ENCODE measurements at places on chromosomes 11 and 22.

- DNase-seq: peak; percentile 67
These were observed 21.7 kb downstream of the RASSF10 start for GRCh38 chr11:13030857-13031256.

DNA sequence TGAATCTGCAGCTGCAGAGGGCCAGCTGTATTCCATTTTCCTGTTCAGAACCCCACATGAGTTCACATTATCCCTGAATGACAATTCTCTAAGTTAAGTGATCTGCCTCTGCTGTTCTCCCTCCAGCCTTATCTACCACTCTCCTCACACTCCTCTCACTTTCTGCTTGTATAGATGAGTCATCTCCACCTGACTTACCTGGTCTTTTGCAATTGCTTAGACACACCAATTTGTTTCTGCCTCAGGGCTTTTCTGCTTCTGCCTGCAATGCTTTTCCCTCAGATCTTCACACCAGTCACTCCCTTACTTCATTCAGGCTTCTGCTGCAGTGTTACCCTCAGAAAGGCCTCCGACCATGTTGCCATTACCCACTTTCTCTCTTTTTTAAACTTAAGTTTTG lies 118.1 kb downstream of the ATM start:
- DNase-seq: peak; percentile 50

DNA sequence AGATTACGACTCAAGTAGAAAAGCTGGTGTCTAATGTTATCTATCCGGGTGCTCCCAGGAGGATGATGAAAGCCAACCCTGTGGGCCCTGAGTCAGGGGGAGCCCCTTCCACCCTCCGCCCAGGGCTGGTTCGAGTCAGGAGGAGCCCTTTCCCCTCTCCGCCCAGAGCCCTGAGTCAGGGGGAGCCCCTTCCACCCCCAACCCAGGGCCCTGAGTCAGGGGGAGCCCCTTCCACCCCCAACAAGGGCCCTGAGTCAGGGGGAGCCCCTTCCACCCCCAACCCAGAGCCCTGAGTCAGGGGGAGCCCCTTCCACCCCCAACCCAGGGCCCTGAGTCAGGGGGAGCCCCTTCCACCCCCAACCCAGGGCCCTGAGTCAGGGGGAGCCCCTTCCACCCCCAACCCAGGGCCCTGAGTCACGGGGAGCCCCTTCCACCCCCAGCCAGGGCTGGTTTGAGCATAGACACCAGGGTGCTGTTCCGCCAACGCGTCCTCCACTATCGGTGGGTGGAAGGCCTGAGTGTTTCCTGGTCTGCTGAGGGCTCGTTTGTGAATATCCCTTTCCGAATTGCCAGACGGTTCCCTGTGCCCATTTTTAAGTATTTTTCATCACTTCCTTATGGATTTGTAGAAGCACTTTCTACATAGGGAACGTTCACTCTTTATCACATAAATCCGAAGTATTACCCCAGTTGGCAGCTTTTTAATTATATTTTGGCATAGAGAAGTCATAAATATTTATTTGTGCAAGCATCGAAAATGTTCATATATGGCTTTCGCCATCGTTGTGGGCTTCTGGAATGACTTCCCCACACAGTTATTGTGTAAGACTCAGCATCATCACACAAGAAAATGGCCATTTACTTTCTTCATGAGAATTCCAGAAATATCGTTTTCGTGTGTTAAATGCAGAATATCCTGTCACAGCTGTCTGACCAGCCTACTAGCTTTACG lies 380.6 kb downstream of the BRD1 start:
- DNase-seq: no peak

- DNase-seq: no peak
These were observed 8.2 kb upstream of the PIWIL4 start for GRCh38 chr11:94558932-94559331.

DNA sequence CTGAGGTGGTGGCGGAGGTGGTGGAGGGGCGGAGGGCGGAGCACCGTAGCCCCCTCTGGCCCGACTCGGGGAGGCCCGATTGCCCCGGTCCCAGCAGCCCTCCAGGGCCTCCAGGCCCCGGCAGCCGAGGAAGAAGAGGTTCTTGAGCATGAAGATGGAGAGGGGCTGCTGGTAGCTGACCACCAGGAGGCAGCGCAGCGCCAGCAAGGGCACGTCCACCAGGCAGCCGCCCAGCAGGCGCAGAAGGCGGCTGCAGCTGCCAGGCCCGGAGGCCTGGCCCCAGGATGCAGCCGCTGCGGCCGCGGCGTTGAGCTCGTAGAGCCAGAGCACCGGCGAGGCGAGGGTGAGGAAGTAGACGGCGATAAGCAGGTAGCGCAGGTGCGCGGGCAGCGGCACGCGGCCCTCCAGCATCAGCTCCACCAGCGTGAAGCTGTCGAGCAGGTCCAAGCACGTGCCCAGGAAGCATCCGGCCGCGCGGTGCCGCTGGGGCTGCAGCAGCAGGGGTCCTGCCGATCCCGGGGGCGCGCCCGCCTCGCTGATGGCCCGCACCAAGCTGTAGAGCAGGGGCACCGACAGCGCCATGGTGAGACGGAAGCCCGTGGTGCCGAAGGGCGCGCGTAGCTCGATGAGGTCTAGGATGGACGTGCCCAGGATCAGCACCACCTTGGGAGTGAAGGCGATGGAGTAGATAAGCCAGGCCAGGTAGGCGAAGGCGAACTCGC lies 1.5 kb downstream of the TMEM121B start:
- DNase-seq: no peak

DNA sequence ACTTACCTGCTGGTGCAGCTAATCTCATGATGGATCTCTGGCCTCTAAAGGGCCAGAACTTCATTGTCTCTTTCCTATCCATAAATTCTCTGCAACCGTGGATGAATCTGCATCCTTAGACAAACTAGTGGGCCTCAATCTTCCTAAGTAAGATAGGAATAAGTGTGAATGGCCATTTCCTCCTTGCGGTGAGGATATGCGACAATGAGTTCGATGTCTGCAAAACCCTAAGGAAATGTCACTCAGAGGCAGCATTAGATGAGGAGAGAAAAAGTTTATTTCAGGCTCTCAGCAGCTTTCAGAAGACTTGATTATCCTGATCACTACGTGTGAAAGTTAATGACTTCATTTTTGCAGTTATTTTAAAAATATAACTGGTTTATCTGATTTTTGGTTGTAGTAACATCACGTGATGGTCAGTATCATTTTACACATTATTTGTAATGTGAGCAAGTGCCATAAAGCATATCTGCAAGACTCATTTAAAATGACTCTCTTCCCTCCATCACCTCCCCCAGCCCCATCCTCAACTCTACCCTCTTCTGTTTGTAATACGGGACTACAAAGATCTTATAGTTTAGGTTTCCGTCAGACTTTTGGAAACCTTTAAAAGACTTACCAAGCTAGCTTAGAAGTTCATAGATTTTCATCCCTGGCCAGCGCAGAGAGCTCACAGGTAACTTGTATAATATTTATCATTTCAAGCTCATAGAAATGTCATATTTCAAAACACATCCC lies 10.2 kb downstream of the GRAP2 start:
- no peak for DNase-seq

DNA sequence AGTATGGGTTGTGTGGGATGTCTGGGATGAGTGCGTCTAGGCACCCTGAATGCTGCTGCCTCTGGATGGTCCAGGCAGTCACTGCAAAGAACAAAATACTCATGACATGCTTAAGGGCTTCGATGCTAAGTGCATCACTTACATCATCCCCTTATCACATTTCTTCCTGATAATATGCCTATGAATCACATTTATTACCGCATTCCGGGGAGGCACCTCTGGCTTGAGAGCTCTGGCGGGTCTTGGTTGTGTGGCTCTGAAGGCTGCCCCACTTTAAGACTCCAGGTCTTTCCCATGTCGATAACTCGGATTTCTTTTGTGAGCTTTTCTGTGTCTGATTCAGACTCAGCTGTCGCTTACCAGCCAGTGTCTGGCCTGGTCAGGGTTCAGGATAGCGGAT lies 1126.4 kb downstream of the TBC1D22A start:
- no peak for DNase-seq

DNA sequence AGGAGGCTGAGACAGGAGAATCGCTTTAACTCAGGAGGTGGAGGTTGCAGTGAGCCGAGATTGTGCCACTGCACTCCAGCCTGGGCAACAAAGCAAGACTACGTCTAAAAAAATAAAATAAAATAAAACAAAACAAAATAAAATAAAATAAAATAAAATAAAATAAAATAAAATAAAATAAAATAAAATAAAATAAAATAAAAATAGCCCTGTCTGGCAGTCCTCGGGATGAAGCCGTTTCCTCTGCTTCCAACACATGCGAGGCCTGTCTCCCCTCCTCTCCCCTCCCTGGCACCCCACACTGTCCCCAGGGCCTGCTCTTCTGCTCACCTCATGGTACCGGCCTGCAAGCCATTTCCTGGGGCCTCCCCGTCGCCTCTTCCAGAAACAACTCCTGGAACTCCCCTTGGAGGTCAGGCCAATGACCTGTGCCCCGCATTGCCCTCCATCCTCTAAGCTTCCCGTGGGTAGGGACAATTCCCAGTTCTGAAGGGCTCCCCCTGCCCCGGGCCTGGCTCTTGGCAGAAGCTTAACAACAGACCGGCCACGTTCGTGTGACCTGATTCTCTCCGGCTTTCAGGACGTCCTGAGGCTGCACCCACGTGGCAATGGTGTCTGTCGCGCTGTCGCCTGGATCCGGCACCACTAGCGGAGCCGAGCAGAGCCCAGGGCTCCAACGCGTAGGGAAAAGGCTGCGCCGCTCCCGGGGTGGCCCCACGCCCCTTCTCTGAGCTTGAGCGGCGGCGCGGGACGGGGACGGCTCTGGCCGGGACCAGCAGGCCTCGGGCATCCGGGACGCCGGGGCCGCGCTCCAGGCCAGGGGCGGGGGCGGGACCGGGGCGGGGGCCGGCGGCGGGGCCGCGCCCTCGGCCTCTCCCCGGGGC lies 456 bp upstream of the PARVB start:
- no peak for DNase-seq

- DNase-seq: no peak
These were observed at the start of gene LAYN for GRCh38 chr11:111540114-111540936. TSS of gene LAYN (plus strand) at chr11:111540720. CDS start at chr11:111540844, 124 bp downstream.

DNA sequence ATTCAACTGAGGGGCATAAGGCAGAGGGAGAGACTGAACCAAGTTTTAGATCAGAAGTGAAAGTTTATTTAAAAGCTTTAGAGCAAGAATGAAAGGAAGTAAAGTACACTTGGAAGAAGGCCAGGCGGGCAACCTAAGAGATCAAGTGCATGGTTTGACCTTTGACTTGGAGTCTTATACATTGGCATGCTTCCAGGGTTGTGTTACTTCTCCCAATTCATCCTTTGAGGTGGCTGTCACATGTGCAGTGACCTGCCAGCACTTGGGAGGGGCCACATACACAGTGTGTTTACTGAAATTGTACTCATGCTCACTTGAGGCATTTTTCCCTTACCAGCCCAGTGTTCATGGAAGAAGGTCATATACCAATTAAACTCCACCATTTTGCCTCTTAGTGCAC lies 30.4 kb downstream of the CYP2R1 start:
- DNase-seq: peak; percentile 71

DNA sequence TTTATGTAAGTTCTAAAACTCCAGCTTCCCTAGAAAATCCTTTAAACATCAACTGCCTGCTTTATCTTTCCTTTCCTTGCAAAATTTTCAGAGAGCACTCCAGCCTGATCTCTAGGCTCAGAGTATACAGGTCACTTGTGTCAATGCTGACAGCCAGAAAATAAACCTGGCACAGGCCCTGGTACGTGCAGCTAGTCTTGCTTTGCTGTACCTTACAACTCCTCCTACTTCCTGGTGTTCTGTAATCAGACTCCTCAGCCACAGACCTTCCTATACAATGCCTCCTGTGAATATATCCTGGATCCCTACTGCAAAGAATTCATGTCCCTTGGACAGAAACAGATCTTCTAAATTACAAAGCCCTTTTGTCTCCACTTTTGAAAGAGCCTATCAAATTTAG lies 24.2 kb upstream of the TMEM123 start:
- peak; percentile 72 for DNase-seq

DNA sequence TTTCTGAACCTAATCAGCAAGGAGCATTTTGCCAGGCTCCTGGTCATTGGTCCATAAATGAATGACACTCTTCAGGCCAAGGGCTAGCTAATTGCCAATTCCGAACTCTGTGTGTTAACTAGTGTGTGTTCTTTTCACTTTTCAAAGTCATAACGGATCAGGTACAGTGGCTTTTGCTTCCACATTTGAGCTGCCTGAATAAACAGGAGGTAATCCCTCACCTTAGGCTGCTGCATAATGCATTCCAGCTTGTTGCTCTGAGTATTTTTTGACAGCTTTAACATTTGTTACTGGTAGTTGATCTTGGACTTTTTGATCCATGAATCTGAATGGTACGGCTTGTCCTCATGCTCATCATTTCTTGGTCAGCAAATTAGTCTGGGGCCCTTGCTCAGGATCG lies 485.1 kb downstream of the CNTN5 start:
- no peak for DNase-seq

- DNase-seq: no peak
These were observed 41.0 kb upstream of the FGF3 start for GRCh38 chr11:69860244-69860643.

Data from HT-29 (cell line).